ENCODE measurements at places on chromosomes 4 and X. TPM values are rescaled to one million over a fixed set of nuclear protein-coding genes. Genes with fewer than 3 reads are reported as not detected.

DNA sequence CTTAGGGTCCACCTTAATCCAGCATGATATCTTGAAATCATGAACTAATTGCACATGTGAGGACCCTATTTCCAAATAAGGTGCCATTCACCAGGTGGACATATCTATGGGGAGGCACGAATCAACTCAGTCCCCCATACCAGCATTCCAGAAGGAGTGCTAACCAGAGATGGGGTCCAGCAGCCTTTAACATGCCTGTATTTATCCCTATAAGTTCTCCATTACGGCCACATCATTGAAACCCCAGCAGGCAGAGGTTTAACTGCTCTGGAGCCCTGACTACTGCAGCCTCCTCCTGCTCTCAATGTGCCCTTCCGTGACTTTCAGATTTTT is 3.2 kb upstream of the ASMTL start:
- no peak overlapping the region for H3K27ac ChIP-seq
- no peaks in the 10 kb centered on the region for H3K27me3 ChIP-seq
- no peak for DNase-seq
- H3K4me3 ChIP-seq, result no peak overlapping the region

DNA sequence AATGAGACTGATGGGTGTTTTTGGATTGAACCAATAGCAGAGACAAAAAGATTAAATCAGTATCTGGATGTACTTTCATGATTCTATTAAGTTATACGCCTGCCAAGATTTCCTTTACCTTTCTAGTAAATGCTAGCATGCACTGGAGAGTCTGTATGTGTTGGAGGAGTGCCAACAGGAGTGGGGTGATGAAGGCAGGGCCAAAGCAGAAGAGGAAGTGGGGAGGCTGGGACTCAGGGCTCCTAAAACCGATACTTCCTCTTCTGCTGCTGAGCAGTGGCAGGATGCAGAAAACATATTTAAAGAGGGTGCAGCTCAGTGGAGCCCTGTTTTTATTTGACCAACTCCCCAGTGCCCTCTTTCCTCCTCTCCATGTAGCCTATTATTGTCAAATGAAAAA is 5.6 kb downstream of the CYSLTR1 start:
- H3K4me3 ChIP-seq, result peak overlapping the region; percentile 32
- peak overlapping the region; percentile 85 for H3K27ac ChIP-seq
- no peaks in the 10 kb centered on the region for H3K27me3 ChIP-seq
- H3K4me1 ChIP-seq, result peaks cover 36% of the 10 kb centered on the region
- peaks cover 4% of the 10 kb centered on the region for H3K36me3 ChIP-seq

DNA sequence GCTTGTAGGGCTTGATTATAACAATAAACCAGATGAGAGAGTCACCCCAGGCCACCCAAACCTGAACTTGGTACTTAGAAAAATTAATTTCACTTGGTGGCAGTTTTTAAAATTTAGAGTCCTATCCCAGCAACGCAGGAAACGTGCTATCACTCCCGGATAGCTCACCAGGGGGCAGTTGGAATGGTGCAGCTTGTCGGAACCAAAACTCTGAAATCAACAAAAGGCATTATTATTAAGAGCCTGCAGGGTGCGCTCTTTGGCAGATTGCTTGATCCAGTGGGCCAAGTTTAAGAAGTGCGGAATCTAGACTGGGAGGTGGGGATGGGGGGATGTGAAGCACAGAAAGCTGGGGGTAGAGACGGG is 2.4 kb downstream of the FRAS1 start:
- peak overlapping the region; percentile 54 for H3K4me3 ChIP-seq
- H3K27me3 ChIP-seq, result peaks cover 48% of the 10 kb centered on the region
- no peak overlapping the region for H3K27ac ChIP-seq
- H3K36me3 ChIP-seq, result no peaks in the 10 kb centered on the region
- DNase-seq, result peak; percentile 54

GRCh38 chr4:139834981-139835391 is 169.4 kb downstream of the MGST2 start:
- no peaks in the 10 kb centered on the region for H3K36me3 ChIP-seq
- H3K27me3 ChIP-seq, result no peaks in the 10 kb centered on the region
- no peak overlapping the region for H3K27ac ChIP-seq
- no peak for DNase-seq
- no peak overlapping the region for H3K4me3 ChIP-seq

DNA sequence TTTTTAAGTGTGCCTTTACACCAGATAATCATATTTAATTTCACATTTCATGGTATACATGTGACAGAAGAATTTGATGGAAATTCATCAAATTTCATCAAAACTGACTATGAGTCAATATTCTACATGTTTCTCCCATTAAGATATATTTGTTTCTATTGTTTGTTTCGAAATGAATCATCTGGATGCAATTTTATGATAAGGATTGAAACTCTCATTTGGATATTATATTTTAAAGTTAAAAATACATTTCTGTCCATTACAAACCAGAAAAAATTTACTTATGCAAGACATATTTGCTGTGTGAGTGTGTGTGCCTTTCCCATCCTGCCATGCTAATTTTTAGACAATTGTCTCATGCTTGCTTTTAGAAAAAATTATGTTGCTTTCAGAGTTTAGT is 52.2 kb downstream of the SULT1B1 start:
- H3K4me3 ChIP-seq, result no peak overlapping the region
- H3K36me3 ChIP-seq, result peaks cover 4% of the 10 kb centered on the region
- H3K27me3 ChIP-seq, result no peaks in the 10 kb centered on the region
- DNase-seq, result no peak
- H3K4me1 ChIP-seq, result peaks cover 8% of the 10 kb centered on the region

- DNase-seq, result peak; percentile 5
- H3K36me3 ChIP-seq, result no peaks in the 10 kb centered on the region
- no peak overlapping the region for H3K27ac ChIP-seq
- H3K27me3 ChIP-seq, result peaks cover 5% of the 10 kb centered on the region
Measured at GRCh38 chrX:3962511-3963311, 249.3 kb upstream of the PRKX start.

DNA sequence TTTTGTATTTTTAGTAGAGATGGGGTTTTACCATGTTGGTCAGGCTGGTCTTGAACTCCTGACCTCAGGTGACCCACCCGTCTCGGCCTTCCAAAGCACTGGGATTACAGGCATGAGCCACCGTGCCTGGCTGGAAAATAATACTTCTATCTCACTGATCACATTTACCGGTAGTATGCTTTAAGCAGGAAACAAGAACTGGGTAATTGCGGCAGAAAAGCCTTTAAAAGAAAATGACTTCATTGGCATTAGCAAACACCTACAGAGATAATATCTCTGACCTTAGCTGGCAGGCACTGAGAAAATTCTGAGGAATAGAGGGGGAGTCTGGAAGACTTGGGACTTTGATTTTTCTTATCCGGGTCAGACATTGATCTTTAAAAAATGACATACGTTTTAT is 78.5 kb downstream of the SHROOM3 start:
- H3K36me3 ChIP-seq, result no peaks in the 10 kb centered on the region
- H3K27me3 ChIP-seq, result peaks cover 3% of the 10 kb centered on the region
- no peak overlapping the region for H3K4me3 ChIP-seq
- H3K4me1 ChIP-seq, result no peaks in the 10 kb centered on the region
- DNase-seq, result no peak

- no peak overlapping the region for H3K27ac ChIP-seq
- no peak overlapping the region for H3K4me3 ChIP-seq
- no peaks in the 10 kb centered on the region for H3K4me1 ChIP-seq
Measured at GRCh38 chrX:78603908-78604307, 55.2 kb downstream of the RTL3 start.

DNA sequence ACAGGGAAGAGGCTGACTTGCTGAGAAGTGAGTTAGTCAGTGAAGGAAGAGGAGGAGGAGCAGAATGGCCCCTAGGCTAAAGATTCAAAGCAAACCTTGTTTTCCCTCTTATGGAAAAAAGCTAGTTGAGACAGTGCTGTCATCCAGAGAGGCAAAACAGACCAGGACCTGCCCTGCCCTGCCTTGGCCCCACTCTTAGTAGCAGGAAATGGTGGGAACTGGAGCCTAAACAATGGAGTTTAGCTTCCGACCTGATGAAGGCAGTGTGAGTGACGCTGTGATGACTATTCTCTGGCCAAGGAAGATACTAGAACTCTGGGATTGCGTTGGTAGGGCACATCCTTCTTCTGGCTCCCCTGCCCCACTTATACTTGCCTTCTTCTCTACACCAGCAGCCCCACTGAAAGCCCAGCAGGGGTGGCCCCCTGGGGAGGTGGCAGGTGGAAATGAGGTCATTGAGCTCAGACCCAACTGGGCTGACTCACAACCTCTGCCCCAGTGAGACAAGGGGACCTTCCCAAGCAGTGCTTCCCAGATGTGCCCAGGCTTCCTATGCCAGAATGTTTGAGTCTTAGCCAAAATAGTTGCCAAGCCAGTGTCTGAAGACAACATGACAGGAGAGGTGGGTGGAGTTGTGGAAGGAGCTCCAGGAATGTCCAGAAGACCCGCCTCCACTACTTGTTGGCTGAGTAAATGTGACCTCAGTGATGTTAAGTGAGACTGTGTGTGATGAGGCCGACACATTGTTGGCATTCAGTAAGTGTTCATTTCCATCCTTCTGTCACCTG is 38.8 kb downstream of the MSN start:
- peaks cover 30% of the 10 kb centered on the region for H3K36me3 ChIP-seq
- peaks cover 68% of the 10 kb centered on the region for H3K4me1 ChIP-seq
- H3K27ac ChIP-seq, result peak overlapping the region; percentile 96
- peak; percentile 83 for DNase-seq
- H3K27me3 ChIP-seq, result no peaks in the 10 kb centered on the region

- no peaks in the 10 kb centered on the region for H3K36me3 ChIP-seq
- no peak for DNase-seq
- H3K27ac ChIP-seq, result no peak overlapping the region
- no peaks in the 10 kb centered on the region for H3K27me3 ChIP-seq
Measured at GRCh38 chr4:11487868-11488544, 59.3 kb upstream of the HS3ST1 start.

Gene SAGE1
- not detected for total RNA-seq

Gene TMPRSS11B
- total RNA-seq, result not detected

Gene ODAM
- total RNA-seq, result not detected

Gene CYLC1
- total RNA-seq, result not detected

Gene PPP1R2C
- not detected for total RNA-seq

Gene C1QTNF7
- not detected for total RNA-seq

Measured in activated naive CD4-positive, alpha-beta T cell treated with anti-CD3 and anti-CD28 coated beads for 36 hours (primary cell).